ENCODE measurements at places on chromosomes 5 and 9. TPM values are rescaled to one million over a fixed set of nuclear protein-coding genes. Genes with fewer than 3 reads are reported as not detected.

Gene SLC25A2
- polyA plus RNA-seq, result not detected

Gene LCN15
- polyA plus RNA-seq, result not detected

GRCh38 chr9:132770770-132771310, 100.6 kb downstream of the GTF3C4 start:
- DNase-seq, result no peak

GRCh38 chr9:121861501-121862180, 210.2 kb downstream of the DAB2IP start:
- DNase-seq, result no peak

Gene CDH9
- polyA plus RNA-seq, result not detected

Gene PPIC
- not detected for polyA plus RNA-seq

GRCh38 chr5:1480217-1480616, 35.0 kb upstream of the SLC6A3 start:
- DNase-seq, result no peak

Measured in naive thymus-derived CD8-positive, alpha-beta T cell (primary cell).